ENCODE measurements at places on chromosomes 3 and 15. TPM values are rescaled to one million over a fixed set of nuclear protein-coding genes. Genes with fewer than 3 reads are reported as not detected.

Gene PPP1R14D
- total RNA-seq: not detected

Gene MGLL
- total RNA-seq: 0.78 TPM

Gene OR5K2
- total RNA-seq: not detected

Gene FANCD2
- total RNA-seq: 48.0 TPM

Gene LRRC31
- total RNA-seq: not detected

Gene HYKK
- 3.8 TPM for total RNA-seq

Gene NPAP1
- not detected for total RNA-seq

Gene PARP15
- total RNA-seq: 70.1 TPM

Gene DPPA2
- not detected for total RNA-seq

Gene GCSAM
- 24.5 TPM for total RNA-seq

Gene GATA2
- total RNA-seq: not detected

Gene KCNMB3
- 0.48 TPM for total RNA-seq

Gene ZBBX
- total RNA-seq: not detected

Gene KBTBD8
- total RNA-seq: 9.3 TPM

Gene TNFAIP8L3
- 0.28 TPM for total RNA-seq

Gene GOLGA8G
- not detected for total RNA-seq

Gene HRG
- not detected for total RNA-seq

Gene TMEM42
- 16.3 TPM for total RNA-seq

Gene EXOG
- total RNA-seq: 20.1 TPM

Gene EFHB
- 0.79 TPM for total RNA-seq

Gene BNC1
- not detected for total RNA-seq

Gene CPEB1
- total RNA-seq: not detected

Gene HACD3
- total RNA-seq: 24.3 TPM

Gene SEMA3G
- not detected for total RNA-seq

Gene SATB1
- total RNA-seq: 318 TPM

Gene MYH15
- total RNA-seq: 0.07 TPM

Gene ACY1
- 28.8 TPM for total RNA-seq

Gene CCR9
- not detected for total RNA-seq

Gene IL17RC
- 0.29 TPM for total RNA-seq

Gene RNF168
- total RNA-seq: 39.0 TPM
